Activated T-helper 2 cell treated with anti-CD3 and anti-CD28 coated beads, Interferon-gamma antibody, Interleukin-2, Interleukin-4, amounts not matched to agents 10 μg/mL and 5 μg/mL and 100 μg/mL, durations not matched to agents 14 hours and 24 hours and 36 hours (primary cell): ENCODE measurements at places on chromosomes 2 and 18. TPM values are rescaled to one million over a fixed set of nuclear protein-coding genes. Genes with fewer than 3 reads are reported as not detected.

ZDBF2 gene
- 10.8 TPM in 2 replicates for total RNA-seq

GAL3ST2 gene
- 1.3 and 1.9 TPM in 2 replicates for total RNA-seq

RAX gene
- 0.32 TPM in 1 of 2 replicates, not detected in the other for total RNA-seq

- no peaks in the 10 kb centered on the region for H3K4me1 ChIP-seq
- DNase-seq, result no peak
- H3K36me3 ChIP-seq, result no peaks in the 10 kb centered on the region
- peaks cover 22% of the 10 kb centered on the region for H3K27me3 ChIP-seq
- no peak overlapping the region for H3K4me3 ChIP-seq
Measured at GRCh38 chr18:49731421-49731841, 81.9 kb downstream of the ACAA2 start.

DNA sequence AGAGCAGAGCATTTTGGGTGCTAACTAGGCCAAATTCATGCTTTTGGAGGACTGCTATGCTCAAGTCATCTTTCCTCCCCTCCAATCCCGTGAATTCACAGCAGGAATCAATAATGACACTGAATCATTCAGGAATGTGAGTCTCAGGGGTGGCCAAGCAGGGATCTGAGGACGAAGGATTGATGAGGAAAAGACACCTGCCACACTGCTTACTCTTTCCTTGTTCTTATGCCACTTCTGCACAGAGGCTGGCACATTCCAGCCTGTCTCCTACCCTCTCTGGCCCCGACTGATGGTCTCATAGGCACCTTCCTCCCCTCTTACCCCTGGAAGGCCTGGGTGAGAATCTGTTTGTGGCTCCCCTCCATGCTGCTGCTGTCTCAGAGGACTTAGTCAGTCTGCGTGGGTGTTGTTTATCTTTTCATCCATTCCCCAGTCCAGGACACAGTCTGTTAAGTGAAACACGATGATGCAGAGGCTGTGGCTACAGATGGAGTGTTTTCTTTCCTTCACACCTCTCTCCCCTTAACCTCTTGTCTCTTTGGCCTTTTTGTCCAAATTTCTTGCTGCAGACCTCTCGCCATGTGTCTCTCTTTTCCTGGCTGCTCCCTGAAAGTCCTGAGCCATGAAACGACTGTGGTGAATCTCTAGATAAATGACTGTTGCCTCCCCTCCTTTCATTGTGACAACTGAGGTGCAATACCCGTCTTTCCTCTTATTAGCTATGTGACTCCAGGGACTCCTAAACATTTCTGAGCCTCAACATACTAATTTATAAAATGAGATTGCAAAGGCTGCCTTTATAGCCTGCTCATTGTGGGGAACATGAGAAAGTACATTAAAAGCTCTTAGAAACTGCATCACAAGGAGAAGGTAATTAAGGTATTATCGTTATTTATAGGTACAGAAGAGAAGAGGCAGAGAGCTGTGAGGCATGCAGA, 86.9 kb downstream of the RDH14 start:
- peaks cover 3% of the 10 kb centered on the region for H3K27me3 ChIP-seq
- no peak overlapping the region for H3K27ac ChIP-seq
- no peak for DNase-seq
- no peaks in the 10 kb centered on the region for H3K4me1 ChIP-seq

MOGAT1 gene
- total RNA-seq, result 0.18 TPM in 1 of 2 replicates, not detected in the other

KCNIP3 gene
- 0.21 and 0.39 TPM in 2 replicates for total RNA-seq

DNA sequence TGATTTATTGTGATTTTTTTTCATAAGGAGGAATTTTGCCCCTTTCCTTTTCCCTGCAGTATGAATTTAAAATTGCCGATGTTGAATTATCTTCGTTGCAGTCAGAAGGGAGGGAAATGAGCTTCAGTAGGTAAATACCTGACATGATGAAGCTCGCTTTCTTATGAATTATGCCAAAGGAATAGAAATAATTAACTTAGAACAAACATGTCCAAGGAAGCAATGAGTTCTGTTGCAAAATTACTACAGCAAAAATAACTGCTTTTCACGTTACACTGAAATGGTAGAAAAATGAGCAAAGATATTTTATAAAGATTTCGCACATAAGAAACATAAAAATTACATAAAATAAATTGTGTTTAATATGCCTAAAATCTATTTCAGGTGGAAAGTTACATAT, 91.1 kb upstream of the ZNF804A start:
- H3K36me3 ChIP-seq, result no peaks in the 10 kb centered on the region
- H3K4me1 ChIP-seq, result no peaks in the 10 kb centered on the region
- DNase-seq, result no peak

- H3K27me3 ChIP-seq, result no peaks in the 10 kb centered on the region
- no peak for DNase-seq
- H3K4me3 ChIP-seq, result no peak overlapping the region
- no peaks in the 10 kb centered on the region for H3K4me1 ChIP-seq
- no peak overlapping the region for H3K27ac ChIP-seq
Measured at GRCh38 chr2:63344575-63345284, 243.5 kb downstream of the WDPCP start.

- no peaks in the 10 kb centered on the region for H3K36me3 ChIP-seq
- no peak overlapping the region for H3K27ac ChIP-seq
- DNase-seq, result no peak
- no peak overlapping the region for H3K4me3 ChIP-seq
Measured at GRCh38 chr2:187644486-187644885, 90.3 kb upstream of the TFPI start.

DNA sequence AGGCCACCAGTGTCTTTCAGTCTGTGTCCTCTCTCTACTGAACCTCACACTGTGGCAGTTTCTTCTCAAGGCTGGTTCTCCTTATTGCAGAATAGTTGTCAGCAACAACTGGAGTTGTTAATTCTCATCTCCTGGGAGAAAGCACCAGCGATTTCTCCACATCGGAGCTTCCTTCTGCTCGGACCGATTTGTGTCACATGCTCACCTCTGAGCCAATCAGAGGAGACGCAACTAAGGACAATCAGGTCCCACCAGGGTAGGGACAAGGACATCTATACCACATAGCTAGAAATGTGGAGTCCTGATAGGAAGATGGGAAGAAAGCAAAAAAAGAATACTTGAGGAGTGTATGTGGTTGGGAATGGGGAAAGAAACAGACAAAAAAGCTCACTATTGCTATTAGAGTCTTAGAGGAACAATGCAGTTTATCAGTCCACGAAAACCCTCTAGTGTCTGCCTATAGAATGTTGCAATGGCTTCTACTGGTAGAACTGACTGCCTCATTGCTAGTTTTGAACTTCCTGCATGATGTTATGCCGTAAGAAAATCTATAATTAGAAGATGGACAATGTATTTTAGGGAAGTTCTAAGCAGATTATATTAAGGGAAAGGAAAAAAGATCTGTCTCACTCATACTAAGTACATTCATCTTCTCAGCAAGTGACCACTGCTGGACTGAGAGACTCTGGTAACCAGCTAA, 169.7 kb downstream of the CDCA7 start:
- no peaks in the 10 kb centered on the region for H3K27me3 ChIP-seq
- no peak overlapping the region for H3K4me3 ChIP-seq
- H3K4me1 ChIP-seq, result no peaks in the 10 kb centered on the region

- DNase-seq, result no peak
- no peak overlapping the region for H3K27ac ChIP-seq
- peaks cover 16% of the 10 kb centered on the region for H3K4me1 ChIP-seq
- peaks cover 58% of the 10 kb centered on the region for H3K27me3 ChIP-seq
Measured at GRCh38 chr2:110114831-110115255, 779 bp downstream of the MALL start.

CD207 gene
- total RNA-seq, result not detected in 2 replicates

DNA sequence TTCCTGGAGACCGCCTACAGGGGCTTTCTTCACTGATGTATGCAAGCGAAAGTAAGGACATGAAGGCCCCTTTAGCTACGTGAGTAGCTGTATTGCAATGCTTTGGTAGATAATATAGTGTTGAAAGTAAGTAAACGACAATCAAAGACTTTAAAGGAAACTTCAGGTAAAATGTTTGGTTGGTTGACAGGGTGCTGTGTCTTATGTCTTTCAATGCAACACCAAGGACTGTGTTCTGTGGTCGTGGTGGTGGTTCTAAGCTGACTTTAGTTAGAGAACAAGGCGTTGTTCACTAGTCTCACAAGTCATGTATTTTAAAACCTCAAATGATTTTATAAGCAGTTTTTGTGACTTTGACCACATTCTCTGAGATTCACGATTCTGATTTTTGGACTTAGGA, 58.0 kb upstream of the CABYR start:
- DNase-seq, result no peak
- H3K36me3 ChIP-seq, result peaks cover 53% of the 10 kb centered on the region
- H3K4me3 ChIP-seq, result no peak overlapping the region
- H3K27ac ChIP-seq, result no peak overlapping the region

SAG gene
- 0.05 TPM in 1 of 2 replicates, not detected in the other for total RNA-seq

- peaks cover 17% of the 10 kb centered on the region for H3K27me3 ChIP-seq
- H3K4me3 ChIP-seq, result no peak overlapping the region
- H3K36me3 ChIP-seq, result no peaks in the 10 kb centered on the region
Measured at GRCh38 chr18:31105733-31106132, 3.5 kb upstream of the DSC2 start.

DNA sequence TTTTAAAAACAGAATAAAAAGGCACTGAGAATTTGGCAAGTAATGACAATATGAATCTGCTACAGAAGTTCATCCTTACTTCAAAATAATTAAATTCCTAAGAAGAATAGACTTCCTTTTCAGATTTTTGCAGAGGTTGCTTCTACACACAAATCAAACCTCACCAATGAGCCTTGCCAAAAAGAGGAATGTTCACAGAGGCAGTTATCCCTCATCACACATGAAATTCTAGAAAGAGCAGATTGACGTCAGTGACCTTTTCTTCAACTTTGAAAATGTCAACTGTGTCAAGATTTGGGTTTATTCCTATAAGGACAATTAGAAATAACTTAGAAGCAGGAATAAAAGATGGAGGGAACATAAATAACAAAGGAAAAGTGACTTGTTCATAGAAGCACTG, 64.6 kb downstream of the MBD2 start:
- H3K27ac ChIP-seq, result peak overlapping the region; percentile 43
- peaks cover 25% of the 10 kb centered on the region for H3K4me1 ChIP-seq
- DNase-seq, result no peak

DOK6 gene
- total RNA-seq, result not detected in 2 replicates

DNA sequence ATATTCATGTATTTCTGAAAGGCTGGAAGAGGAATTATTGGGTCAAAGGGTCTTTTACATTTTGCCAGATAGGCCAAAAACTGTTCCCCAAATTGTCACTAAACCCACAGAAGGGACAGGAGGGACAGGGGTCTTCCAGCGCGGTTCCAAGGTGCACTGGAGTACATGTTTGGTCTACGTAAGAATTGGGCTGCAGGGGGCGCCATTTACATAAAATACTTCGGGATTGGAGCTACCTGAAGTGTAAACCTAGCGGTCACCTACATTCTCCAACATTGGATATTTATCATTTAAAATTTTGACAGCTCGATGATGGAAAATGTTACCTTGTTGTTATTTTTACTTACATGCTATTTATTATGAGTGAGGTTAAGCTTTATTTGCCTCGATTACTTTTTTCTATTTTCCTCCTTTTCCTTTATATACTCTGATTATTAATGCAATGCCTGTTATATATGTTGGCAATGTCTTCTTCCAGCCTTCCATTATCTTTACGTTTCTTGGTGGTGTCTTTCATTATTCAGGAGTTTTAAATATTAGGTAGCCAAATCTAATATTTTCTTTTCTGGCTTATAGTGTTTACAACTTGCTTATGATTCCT, 43.0 kb upstream of the RAB6C start:
- H3K27me3 ChIP-seq, result peaks cover 30% of the 10 kb centered on the region
- no peaks in the 10 kb centered on the region for H3K36me3 ChIP-seq
- H3K4me3 ChIP-seq, result no peak overlapping the region
- H3K27ac ChIP-seq, result no peak overlapping the region
- no peaks in the 10 kb centered on the region for H3K4me1 ChIP-seq

- DNase-seq, result no peak
- no peak overlapping the region for H3K27ac ChIP-seq
- H3K4me1 ChIP-seq, result peaks cover 5% of the 10 kb centered on the region
- H3K36me3 ChIP-seq, result no peaks in the 10 kb centered on the region
- no peak overlapping the region for H3K4me3 ChIP-seq
- peaks cover 9% of the 10 kb centered on the region for H3K27me3 ChIP-seq
Measured at GRCh38 chr2:11498543-11499034, 32.6 kb upstream of the E2F6 start.

TEKT4 gene
- total RNA-seq, result 0.34 TPM in 1 of 2 replicates, not detected in the other

GRCh38 chr2:54639609-54640008, 83.9 kb upstream of the EML6 start:
- DNase-seq, result no peak
- H3K27ac ChIP-seq, result peak overlapping the region; percentile 63
- peaks cover 66% of the 10 kb centered on the region for H3K36me3 ChIP-seq
- peaks cover 17% of the 10 kb centered on the region for H3K4me1 ChIP-seq
- H3K27me3 ChIP-seq, result no peaks in the 10 kb centered on the region

DNA sequence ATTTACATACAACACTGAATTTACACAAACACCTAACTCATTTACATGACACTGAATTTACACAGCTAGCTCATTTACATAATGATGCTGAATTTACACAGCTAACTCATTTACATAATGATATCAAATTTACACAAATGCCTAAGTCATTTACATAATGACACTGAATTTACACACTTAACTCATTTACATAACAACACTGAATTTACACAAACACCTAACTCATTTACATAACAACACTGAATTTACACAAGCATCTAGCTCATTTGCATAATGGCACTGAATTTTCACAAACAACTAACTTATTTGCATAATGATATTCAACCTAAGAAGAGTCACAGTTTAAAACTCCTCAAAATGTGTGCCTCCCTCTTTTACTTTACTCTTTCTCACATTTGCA, 511.7 kb downstream of the GALR1 start:
- no peak overlapping the region for H3K4me3 ChIP-seq
- no peak overlapping the region for H3K27ac ChIP-seq
- H3K27me3 ChIP-seq, result peaks cover 8% of the 10 kb centered on the region
- H3K36me3 ChIP-seq, result no peaks in the 10 kb centered on the region

BOLL gene
- not detected in 2 replicates for total RNA-seq

DNA sequence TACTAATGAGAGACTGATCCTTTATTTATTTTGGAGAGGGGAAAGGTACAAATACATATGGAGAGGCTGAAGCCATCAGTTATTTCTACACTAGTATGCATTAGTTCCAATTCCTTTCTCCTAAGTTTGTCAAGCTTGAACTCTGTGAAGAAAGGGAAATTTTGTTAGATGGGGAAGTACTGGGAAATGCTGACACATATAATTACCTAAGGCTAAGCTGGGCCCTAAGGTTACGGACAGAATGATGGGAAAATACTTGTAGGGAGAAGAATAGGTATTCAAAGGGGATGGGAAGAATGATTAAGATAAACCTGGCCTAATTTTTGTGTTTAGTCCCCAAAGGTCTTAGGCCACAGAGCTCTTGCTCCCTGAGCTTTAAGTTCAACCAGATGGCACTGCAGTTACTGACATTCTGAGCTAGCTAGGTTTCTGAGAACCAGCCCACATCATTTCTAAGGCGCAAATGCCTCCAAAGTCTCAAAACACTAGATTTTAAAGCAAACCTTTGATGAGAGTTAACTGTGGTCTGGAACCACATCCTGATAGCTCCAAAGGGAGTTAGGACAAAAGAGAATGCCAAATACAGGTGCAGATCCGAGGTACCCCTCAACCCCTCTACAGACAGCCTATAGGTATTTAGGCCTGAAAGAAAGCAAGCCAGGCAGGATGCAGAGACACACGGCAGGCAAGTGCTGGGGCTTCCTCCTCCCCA, 2.7 kb downstream of the TMEM163 start:
- H3K27ac ChIP-seq, result no peak overlapping the region
- no peak overlapping the region for H3K4me3 ChIP-seq
- H3K36me3 ChIP-seq, result no peaks in the 10 kb centered on the region
- no peak for DNase-seq
- peaks cover 75% of the 10 kb centered on the region for H3K27me3 ChIP-seq

- no peak for DNase-seq
- peaks cover 69% of the 10 kb centered on the region for H3K36me3 ChIP-seq
- H3K4me1 ChIP-seq, result no peaks in the 10 kb centered on the region
- H3K27ac ChIP-seq, result no peak overlapping the region
- H3K27me3 ChIP-seq, result no peaks in the 10 kb centered on the region
Measured at GRCh38 chr2:43896906-43897305, 58.1 kb downstream of the ABCG8 start.
